Mammary epithelial cell (primary cell): ENCODE measurements at places on chromosomes 11 and 22. TPM values are rescaled to one million over a fixed set of nuclear protein-coding genes. Genes with fewer than 3 reads are reported as not detected.

GRCh38 chr22:23183061-23183698 is 2.9 kb downstream of the BCR start:
- DNase-seq, result peak; percentile 39

- DNase-seq, result no peak
These were observed 67.5 kb downstream of the ARFGAP2 start for GRCh38 chr11:47109051-47109726.

DNA sequence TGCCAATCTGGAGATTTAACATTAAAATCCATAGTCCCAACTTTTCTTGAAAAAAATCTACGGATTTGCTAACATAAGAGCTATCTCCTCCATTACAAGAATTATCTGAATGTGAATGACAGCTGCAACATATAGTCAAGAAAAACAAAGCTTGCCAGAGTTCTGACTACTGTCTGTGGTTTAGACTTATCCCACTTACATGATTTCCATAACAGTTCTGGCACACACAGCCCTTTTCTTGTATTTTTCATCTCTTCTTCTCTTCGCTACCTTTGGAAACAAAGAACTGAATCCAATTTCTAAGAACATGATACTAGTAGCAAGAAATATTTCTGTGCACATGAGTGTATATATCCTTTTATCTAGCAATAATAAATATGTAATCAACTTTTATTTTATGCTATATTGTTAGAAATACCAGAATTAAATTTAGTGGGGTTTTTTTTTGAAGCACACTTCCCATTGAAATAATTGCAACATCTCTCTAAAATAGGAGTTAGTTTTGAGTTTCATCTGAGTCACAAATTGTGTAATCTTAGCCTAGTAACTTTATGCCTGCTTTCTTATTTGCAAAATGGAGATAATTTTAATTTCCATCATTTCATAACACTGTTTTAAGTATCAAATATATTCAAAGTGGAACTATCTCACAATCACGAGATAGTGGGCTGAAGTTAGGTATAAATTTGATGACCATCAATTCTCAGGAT is 1217.6 kb downstream of the JRKL start:
- DNase-seq, result no peak

- DNase-seq, result no peak
These were observed 17.8 kb downstream of the FADD start for GRCh38 chr11:70220920-70221319.

DNA sequence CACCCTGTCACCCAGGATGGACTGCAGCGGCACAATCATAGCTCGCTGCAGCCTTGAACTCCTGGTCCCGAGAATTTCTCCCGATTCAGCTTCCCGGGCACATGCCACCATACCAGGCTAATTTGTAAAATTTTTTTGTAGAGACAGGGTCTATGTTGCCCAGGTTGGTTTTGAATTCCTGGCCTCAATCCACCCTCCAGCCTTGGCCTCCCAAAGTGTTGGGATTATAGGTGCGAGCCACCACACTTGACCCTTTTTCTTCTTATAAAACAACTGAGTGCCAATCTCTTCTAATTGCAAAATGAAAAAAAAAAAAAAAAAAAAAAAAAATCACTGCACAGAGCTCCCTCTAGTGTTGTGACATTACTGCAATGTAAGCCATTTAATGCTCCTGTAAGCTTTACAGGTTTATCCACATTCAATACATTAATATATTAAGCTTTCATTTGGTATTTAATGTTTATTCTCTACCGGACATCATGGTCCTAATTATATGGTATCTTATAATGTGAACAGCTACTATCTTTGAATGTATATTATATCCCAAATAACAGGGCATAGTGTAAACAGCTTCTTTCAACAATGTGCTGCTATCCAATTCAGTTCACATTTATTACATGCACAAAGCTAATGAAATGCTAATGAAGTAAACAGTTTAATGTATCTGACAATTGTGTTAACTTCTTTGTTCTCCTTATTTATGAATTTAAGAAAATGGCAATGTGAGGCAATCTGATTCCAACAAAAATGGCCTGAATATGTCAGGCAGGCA is 44.6 kb downstream of the COPB1 start:
- DNase-seq, result no peak

GRCh38 chr11:123304828-123305466 is 109.9 kb upstream of the CLMP start:
- no peak for DNase-seq

The KRTAP5-1 gene
- total RNA-seq, result not detected in 2 replicates

DNA sequence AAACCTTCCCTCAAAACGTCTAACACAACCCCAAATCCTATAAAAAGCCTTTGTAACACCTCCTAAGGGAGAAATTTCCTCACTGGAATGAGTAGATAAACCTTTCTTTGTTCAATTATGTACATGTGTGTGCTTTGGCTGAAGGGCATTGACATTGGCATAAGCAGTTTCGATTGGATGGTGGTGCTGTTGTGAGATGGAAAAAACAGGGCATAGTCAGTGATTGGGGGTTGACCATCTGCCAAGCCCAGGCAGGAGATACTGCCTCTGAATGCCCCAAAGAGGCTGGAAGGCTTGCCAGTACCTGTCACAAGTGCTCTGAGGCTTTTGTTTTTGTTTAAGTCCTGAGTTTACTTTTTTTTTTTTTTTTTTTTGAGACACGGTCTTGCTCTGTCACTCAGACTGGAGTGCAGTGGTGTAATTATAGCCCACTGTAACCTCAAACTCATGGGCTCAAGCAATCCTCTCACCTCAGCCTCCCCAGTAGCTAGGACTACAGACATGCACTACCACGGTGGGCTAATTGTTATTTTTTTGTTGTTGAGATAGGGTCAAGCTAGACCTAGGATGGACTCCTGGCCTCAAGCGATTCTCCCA is 1.2 kb upstream of the CCDC117 start:
- peak; percentile 90 for DNase-seq

The CNIH2 gene
- 0.51 and 1.4 TPM in 2 replicates for total RNA-seq

DNA sequence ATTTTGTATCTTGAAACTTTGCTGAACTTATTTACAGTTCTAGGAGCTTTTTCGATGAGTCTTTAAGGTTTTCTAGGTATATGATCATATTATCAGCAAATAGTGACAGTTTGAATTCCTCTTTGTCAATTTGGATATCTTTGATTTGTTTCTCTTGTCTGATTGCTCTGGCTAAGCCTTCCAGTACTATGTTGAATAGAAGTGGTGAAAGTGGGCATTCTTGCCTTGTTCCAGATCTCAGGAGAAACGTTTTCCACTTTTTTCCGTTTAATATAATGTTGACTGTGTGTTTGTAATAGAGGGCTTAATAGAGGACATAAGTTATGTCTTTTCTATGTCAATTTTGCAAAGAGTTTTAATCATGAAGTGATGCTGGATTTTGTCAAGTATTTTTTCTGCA is 124.3 kb downstream of the ZNF280B start:
- DNase-seq, result no peak

The TRIM34 gene
- 5.7 TPM for total RNA-seq

- DNase-seq, result no peak
These were observed 42.0 kb upstream of the CXCR5 start for GRCh38 chr11:118841469-118842242.

GRCh38 chr11:95506777-95507176 is 275.8 kb upstream of the SESN3 start:
- DNase-seq, result peak; percentile 70

- no peak for DNase-seq
These were observed 151.4 kb downstream of the CACNA1I start for GRCh38 chr22:39722032-39722325.

DNA sequence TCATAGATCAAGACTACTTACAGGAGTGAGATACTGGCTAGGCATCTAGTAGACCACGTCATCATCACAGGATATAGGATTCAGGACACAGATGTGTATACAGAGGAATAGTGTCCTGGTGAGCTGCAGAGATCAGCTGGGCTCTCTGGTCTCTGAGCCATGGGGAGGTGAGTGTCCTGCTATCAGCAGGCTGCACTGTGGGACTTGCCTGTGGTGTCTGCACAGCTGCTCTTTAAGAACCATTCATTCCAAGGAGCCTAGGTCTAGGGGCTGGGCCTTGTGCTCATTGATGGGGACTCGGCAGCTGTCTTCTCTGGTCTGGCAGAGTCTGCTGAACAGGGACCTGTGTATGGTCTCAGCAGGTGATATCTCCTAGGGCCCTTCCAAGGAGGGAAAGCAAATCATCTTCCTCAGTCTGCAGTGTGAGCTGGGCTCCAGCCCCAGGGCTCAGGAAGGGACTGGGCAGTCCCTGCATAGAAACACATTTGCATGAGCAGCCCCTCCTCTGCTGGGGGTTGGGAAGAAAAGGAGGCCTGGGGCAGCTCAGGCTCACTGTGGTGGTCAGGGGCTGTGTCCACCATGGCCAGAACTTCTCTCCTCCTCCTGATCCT is 66.1 kb upstream of the VPREB1 start:
- DNase-seq, result no peak

- no peak for DNase-seq
These were observed 102.7 kb upstream of the SEZ6L start for GRCh38 chr22:26066534-26066933.

GRCh38 chr11:80783561-80783960 is 1342.7 kb upstream of the TENM4 start:
- no peak for DNase-seq

DNA sequence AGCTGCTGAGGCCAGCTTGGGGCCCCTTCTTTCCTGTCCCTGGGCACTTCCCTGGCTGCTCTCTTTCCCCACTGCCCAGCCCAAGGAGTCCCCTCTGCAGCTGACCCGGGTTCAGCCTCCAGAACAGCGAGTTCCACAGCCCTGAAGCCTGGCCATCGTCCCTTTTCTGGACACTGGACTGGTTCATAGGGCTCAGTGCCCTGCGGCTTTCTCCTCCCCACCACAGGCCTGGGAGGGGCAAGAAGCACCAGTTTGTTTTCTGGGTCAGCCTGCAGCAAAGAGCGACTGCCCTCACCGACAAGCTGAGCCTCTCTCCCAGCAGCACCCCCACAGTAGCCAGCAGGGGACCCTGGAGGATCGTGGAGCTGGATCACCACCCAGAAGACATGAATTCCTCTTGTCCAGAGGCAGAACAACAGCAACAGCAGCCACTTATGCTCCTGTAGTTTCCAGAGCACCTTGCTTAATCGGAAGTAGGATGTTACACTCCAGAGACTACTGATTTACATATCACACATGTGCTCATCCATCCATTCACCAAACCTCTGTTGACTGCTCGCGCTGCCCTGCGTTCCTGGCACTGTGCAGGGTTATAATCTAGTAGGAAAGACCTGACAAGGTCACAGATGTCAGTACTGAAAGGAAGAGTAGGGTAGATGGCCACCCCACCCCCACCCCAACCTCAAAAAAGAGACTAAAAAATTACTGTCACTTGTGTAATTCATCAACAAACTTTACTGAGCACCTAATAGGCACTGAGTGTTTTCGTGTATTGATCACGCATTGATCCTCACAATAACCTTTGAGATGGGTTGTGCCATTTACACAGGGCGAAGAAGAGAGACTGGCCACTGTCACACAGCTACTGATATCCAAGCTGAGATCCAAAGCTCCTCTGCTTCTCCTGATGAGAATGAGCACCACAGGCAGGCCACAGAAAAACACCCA is 13.0 kb upstream of the CXCR5 start:
- no peak for DNase-seq

The OR5B21 gene
- not detected for total RNA-seq

DNA sequence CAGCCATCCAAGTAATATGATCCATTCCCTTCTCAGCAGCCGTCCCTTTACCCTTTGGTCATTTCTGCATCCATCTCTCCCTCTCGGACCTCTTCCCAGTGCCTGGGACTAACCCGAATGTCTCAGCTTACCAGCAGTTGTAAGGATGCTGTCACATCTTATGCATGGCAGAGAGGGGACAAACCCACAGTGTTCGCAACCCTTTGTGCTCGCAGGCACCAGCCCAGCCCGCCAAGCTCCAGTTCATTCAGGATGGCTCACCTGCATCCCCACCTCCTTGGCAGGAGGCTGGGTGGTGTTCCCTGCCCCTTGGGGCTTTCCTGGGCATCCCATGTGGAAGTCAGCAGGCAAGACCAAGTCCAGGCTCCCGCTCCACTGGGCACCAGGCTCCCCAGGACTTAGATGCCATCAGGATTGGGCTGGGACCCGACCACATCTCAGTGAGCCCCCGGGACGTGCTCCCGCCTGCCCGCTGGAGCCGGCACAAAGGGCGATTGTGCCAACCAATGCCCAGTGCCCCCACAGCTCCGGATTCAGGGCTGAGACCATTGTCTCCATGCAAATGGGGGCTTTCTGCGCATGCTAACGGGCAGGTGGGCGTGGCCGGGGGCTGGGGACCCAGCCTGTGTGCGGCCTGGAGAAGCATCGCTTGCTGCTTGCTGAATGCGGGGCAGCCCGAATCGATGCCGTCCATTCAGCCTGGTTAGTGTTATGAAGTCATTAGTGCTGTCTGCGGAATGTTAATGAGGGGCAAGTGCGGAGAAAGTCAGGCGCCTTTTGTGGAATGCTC is 108.6 kb downstream of the KCNQ1OT1 start:
- no peak for DNase-seq

The MS4A4A gene
- not detected for total RNA-seq

The ARHGAP42 gene
- 5.6 and 6.0 TPM in 2 replicates for total RNA-seq

DNA sequence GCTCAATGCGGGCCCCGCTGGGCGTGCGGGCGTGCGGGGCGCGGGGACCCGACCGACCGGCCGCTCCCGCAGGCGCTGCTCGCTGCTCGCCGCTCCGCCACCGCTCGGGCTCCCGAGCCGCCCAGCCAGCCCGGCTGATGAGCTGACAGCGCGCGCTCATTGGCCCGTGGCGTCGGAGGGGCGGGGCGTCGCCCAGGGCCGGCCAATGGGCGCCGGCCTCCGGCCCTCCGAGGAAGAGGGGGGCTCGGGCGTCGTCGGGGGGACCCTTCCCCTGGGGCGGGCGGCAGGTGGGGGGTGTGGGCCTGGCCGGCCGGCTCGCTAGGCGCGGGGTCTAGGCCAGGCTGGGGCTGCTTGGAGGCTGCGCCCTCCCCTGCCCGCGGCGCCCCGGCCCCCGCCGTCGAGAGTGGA is at the start of gene SCUBE1:
Gene SCUBE1, minus strand, starts transcription at position 111 of the 408 bp plus-strand sequence. CDS start 111 bp downstream, outside the sequence.
- DNase-seq, result peak; percentile 14

The MFRP gene
- total RNA-seq, result not detected

DNA sequence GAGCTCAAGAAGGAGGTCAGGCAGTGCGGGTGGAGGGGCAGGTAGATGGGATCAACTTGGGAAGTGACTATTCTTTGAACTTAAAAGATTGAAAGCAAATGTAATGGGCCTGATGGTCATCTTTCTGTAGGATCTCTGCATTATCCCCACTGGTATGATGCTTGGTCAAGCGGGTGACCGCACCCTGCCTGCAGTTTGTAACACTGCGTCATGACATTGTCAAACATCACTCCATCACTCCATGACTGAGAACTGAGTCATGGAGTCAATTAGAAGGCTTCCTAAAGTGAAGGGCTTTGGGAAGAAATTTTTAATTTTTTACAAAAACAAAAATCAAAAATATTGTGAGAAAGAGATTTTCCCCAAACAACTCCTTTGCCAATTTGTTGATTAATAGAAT is 62.4 kb upstream of the BMAL1 start:
- DNase-seq, result peak; percentile 86

GRCh38 chr22:39410264-39410663 is 10.7 kb downstream of the TAB1 start:
- no peak for DNase-seq

- DNase-seq, result no peak
These were observed 50.3 kb downstream of the FAM76B start for GRCh38 chr11:95739108-95739938.

DNA sequence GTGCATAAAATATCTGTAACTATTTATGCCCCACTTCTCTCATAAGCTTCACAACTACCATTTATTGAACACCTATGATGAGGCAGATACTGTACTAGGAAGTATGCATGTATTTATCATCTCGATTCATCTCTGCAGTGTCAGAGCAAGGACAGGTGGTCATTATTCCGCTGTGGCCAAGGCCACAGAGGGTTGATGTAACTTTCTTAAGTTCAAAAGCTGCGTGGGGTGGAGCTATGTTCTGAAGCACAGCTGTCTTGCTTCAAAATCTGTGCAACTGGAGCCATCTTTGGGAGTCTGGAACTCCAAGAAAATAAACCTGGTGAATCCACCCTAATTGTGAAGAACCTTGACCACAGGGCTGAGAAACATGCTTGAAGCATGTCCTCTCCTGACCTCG is 60.2 kb upstream of the HMGXB4 start:
- no peak for DNase-seq
